Right lung (tissue), 10 donors: ENCODE measurements at places on chromosomes 16 and 17.
A peak's percentile ranks its signal among the peaks of the same experiment; 100 is the strongest.

DNA sequence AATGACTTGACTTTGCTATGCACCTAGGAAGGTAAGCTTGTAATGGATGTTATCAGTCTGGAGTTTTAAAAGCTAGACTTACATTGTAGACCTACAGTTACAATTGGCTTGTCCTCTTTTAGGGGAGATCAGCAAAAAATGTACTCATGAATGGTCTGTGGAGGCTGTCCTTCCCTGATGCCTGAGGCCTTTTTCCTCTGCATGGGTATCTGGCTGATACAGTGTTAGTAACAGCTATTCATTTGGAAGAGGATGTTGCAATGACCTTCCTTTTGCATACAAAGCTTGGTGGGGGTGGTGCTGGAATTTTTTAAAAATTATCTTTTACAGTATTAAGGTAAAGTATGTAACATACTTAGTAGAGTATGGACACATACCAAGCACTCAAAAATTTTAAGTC lies 525.5 kb downstream of the KIF2B start:
- no peak for DNase-seq

- no peak for DNase-seq
These were observed 13.8 kb downstream of the HROB start for GRCh38 chr17:44155488-44155887.

DNA sequence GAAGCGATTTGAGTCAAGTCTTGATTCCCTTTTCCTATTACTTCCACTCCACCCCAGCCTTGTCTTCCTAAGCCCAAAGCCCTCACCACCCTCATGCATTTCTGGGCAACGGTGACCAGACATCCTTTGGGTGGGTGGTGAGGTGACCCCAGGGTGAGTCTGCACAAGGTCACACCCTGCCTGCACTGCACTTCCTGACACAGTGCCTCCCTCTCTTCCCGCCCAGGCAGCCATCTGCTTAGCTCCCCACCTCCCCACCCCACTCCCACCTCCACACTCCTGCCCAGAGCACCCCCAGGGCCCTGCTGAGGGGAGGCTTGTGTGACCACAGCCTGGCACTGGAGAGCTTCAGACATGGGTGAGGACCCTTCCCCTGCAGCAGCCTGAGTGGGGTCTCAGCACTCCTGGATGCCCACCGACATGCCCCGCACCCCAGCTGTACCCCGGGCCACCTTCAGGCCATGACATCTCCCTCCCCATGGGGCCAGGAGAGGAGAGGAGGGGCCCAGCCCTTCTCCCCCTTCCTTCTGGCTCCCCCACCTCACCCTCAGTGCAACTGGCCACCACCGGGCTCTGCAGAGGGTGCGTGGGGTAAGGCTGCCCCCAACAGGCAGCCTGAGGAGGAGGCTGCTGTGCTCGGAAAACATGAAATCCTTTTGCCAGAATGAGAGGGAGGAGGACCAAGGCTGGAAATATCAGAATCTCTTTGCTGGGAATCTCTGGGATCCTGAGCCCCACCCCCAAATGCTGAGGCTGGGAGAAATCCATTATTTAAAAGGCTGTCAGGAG lies 68.6 kb downstream of the CCT6B start:
- no peak for DNase-seq

GRCh38 chr17:76145231-76146052 lies 4.4 kb upstream of the FOXJ1 start:
- DNase-seq: no peak

DNA sequence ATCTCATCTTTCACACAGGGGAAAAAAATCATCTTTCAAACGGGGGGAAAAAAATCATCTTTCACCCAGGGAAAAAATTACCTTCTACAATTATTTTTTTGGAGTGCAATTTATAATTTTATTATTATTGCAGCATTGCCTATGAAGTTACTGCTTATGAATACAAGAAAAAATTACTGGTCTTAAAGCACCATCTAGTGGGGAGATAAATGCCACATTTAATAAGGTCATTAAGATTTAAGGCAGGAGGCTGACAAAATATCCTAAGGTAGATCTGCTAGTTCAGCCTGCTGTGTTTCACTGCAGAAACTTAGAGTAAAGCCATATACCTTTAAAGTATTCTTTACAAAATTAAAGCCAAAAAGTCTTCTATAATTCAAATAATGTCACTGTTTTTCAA lies 13.7 kb downstream of the SHCBP1 start:
- no peak for DNase-seq

DNA sequence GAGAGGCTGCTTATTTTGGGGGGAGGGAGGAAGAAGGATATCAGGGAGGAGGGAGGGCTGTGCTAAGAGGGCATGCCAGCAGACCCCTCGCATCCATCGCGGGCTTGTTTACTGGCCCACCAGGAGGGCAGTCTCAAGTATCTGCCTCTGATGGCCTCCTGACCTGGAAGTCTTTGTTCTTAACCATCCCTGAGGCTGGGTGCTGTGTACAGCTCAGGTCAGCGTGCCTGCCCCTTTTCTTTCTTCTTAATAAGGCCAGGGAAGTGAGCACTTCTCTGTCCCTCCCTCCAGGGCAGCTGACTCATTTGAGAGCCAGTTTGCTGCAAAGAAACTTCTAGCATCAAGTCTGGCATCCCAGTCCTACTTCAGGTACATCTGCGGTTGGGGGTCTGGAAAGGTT lies 157.0 kb downstream of the CCDC182 start:
- DNase-seq: no peak

GRCh38 chr16:26712876-26713275 lies 353.9 kb upstream of the C16orf82 start:
- no peak for DNase-seq

- peak; percentile 46 for DNase-seq
These were observed 5.6 kb downstream of the TMEM238L start for GRCh38 chr17:10798332-10798749.

DNA sequence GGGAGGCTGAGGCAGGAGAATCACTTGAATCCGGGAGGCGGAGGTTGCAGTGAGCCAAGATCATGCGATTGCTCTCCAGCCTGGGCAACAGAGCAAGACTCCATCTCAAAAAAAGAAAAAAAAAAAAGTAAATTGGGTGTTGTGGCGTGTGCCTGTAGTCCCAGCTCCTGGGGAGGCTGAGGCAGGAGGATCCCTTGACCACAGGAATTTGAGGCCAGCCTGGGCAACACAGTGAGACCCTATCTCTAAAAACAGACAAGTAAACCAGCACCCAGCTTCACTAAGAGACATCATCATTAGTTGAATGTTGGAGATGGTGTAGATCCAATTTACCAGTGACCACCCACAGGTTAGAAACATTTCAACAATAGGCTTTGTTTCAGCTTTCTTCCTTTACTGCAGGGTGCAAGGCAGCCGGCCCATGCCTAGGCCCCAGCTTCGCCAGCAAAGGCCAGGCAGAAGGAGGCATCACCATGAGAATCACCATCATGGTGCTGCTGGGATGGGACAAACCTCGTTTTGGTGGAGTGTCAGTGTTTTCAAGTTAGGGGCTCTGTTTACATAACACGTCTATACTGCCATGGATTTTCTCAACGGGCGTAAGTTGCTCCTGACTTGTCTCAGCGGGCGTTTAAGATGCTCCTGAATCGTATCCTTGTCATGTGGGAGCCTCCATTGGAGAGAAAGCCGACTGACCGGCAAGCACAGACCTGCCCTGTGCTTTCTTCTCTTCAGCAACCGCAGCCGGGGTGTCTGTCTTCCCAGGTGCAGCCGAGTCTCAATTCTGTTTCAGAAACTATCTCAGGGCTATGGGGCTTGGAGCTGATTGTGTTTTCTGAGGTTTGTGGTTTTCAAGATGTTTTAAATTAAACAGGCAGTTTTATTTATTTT lies 7.3 kb downstream of the TCF25 start:
- DNase-seq: no peak

DNA sequence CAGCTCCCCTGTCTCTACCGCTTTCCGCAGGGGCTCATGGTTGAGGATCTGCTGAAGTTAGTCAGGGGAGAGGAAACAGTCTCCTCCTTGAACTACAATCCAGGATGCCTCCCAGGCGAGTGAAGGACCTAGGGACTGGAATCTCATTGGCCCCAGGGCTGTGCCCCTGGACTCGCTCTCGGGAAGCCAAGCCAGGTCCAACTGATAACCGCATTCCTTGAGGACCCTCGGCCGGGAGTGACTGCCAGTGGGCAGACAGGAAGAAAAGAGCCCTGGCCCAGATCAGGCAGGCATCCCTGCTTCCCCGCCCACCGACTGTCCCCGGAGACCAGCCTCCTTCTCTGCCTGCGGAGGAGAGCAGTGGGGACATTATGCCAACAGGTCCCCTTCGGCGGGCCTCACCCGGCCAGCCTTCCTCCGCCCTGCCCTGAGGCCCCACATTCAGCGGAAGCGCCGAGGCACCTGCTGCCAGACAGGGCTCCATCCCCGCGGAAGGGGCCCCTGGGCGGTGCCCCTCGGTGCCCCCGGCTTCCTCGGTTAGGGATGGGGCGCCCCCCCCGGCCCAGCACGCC lies 776 bp downstream of the LRRC75A start:
- no peak for DNase-seq

GRCh38 chr16:88926374-88926990 lies 50.5 kb downstream of the CBFA2T3 start:
- no peak for DNase-seq

GRCh38 chr17:34920676-34921075 lies 40.6 kb downstream of the CCT6B start:
- no peak for DNase-seq
